Cortex of kidney (tissue), 1 donor: ENCODE measurements at places on chromosomes 6 and 20.

GRCh38 chr6:136511926-136512325 lies 38.3 kb downstream of the MAP7 start:
- no peak for DNase-seq

DNA sequence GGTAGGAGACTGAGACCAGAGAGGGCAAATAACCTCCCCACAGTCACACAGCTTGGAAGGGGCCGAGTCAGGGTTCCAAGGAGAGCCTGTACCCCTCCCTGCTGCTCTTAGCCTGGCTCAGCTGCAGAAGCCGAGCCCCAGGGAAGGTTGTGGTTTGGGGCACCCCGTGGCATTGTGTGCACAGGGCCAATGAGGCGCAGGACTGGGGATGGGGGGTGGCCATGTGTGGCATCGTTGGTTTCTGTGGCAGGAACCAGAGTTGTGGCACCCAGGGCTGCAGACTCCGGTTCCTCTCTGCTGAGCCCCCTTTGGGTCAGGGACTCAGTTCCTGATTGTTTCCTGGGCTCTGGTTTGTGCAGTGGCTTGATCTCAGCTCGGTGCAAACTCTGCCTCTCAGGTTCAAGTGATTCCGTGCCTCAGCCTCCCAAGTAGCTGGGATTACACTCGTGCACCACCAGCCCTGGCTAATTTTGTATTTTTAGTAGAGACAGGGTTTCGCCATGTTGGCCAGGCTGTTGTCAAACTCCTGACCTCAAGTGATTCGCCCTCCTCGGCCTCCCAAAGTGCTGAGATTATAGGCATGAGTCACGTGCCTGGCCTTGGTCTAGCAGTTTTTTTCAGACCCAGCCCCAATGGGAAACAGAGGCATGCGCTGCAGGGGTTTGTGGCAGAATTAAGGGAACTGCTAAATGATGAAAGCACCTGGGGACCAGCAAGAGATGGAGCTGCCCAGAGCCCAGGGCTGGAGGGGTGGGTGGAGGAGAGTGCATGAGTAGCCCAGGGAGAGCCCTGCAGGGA lies 221.0 kb upstream of the SULF2 start:
- no peak for DNase-seq

DNA sequence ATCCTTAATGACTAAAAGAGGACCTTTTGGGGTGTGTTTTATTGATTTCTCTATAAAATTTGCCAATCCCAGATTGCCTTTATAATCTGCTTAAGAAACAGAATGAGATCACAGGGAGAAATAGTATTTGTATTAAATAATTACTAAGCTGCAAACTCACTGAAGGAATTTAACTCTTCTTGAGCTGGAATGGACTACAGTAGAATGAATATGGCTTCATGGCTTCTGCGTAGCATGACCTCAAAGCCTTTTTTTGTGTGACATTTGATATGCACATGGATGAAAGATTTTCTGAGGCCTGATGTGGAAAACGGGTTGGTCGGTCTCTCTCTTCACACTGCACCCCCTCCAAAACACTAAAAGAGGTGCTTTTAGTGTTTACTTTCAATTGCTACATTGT lies 115.9 kb downstream of the QKI start:
- no peak for DNase-seq

GRCh38 chr6:134774201-134774638 lies 175.7 kb downstream of the ALDH8A1 start:
- no peak for DNase-seq

DNA sequence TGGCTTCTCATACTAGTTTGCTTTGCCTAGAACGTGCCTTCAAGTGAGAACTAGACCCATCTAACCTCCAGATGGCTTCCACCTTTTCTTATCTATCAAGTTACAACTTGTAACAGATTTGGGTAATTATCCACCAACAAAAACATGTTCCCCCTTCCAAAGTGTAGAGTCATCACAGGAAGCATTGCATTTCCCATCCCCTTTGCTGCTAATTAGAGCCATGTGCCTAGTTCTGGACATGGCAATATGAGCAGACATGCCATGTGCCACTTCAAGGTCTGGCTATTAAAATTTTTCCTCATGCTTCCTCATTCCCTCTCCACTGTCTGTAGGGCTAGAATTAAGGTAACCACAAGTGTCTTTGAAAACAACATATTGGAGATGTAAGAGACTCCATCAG lies 814.4 kb downstream of the TENT5A start:
- DNase-seq: no peak

GRCh38 chr6:163790266-163790840 lies 375.8 kb downstream of the QKI start:
- DNase-seq: no peak

- DNase-seq: no peak
These were observed 41.5 kb downstream of the CD83 start for GRCh38 chr6:14159090-14159489.
